BE2C (cell line): ENCODE measurements at places on chromosomes 2 and 18.
A peak's percentile ranks its signal among the peaks of the same experiment; 100 is the strongest.

DNA sequence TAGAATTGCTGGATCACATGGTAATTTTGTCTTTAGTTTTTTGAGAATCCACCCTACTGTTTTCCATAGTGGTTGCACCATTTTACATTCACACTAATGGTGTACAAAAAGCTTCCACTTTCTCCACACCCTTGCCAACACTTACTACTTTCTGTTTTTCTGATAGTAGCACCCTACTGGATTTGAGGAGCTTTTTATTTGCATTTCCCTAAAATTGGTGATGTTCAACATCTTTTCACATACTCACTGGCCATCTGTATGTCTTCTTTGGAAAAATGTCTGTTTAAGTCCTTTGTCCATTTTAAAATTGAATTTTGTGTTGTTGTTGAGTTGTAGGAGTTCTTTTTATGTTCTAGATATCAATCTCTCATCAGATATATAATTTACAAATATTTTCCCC lies 3.5 kb downstream of the POLR1A start:
- DNase-seq = no peak

- no peak for DNase-seq
Observed at GRCh38 chr2:48332286-48332685, 197.7 kb upstream of the STON1 start.

GRCh38 chr2:217414429-217414828 lies 554.6 kb upstream of the TNP1 start:
- no peak for DNase-seq

DNA sequence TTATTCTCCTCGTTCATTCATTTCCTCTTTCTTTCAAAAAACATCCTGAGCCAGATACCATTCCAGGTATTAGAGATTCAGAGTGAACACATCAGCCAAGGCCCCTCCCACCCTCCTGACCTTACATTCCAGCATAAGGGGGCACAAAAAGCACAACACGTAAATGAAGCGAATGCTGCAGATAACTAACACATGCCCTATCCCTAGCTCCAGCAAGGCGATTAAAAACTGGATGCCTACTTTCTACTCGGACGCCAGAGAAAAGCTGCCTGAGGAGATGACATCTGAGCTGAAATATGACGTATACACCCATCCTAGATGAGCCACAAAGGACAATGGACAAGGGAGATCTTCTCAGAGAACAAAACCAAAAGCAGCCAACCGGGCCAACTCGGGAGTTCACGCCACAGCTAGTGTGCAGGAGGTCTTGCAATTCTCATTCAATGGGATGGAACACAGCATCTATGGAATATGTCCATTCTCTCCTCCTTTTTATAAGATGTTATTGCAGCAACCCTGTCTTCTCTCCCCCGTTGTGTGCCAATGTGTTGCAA lies 33.5 kb downstream of the FEZ2 start:
- DNase-seq = no peak

DNA sequence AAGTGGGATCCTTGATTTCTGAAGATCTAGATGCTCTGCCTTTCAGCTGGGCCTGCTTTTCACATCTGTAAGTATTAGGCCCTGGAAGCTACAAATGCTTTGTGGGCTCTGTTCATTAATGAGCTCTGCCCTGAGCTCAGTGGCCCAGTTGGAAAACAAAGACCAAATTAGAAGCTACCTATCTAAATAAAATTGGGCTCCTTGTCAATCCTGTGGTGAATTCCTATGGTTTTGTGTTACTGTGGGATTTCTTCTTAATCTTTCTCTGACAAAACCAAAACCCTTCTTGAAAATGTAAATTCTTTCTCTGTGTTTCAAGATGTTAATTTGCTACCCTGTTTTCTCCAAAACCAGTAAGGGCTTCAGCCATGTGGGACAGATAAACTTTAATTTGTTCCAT lies 219.0 kb upstream of the HS6ST1 start:
- DNase-seq = no peak

DNA sequence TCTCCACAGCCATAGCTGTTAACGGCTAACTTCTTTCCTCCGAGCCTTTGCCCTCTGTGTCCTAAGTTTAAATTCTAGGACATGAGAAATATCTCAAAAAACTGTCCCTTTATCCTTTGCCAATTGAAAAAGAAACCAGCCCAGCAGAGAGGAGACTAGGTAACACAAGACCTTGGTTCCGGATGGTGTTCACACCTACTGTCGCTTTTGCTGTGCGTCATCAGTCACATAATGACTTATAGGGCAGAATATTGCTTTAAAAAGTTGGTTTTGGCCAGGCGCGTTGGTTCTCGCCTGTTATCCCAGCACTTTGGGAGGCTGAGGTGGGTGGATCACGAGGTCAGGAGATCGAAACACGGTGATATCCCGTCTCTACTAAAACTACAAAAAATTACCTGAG lies 66.2 kb downstream of the SP3 start:
- DNase-seq = no peak

- DNase-seq = peak; percentile 27
Observed at GRCh38 chr2:152407204-152407721, 72.3 kb downstream of the FMNL2 start.

DNA sequence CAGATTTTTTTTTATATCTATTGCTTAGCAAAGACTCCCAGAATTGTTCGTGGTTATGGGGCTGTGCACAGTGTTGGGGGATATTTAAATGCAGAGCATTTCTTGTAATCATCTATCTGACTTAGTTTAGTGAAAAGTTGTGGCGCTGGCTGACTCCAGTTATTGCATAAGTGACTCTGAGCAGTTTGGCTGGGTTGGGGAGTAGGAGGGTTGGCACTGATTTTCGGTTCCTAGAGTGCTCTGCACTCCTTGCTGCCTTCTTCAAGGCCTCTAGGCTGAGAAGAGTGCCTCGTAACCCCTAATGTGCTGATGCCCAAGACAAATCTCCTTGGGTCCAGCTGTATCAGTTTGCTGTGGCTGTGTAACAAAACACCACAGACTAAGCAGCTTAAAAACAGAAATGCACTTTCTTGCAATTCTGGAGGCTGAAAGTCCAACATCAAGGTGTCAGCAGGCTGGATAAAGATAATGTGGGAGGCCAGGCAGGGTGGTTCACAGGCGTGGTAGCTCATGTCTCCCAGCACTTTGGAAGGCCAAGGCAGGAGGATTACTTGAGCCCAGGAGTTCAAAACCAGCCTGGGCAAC lies 6.5 kb upstream of the IMPA2 start:
- DNase-seq = no peak

DNA sequence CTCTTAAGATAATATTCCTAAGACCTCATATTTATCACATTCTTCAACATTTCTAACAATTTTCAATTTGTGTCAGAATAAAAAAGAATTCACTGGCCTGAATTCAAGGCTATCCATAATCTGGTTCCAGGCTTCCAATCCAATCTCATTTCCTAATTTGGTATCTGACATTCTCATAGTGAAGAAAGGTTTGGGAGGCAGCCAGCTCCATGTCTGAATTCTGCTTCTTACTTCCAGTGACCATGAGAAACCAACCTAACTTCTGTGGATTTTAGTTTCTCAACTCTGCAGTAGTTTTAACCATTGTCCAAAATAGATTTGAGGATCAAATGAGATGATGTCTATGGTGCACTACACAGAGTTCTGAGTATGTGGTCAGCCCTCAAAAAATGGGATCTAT lies 439.1 kb upstream of the GCFC2 start:
- no peak for DNase-seq

- no peak for DNase-seq
Observed at GRCh38 chr18:45303026-45303425, 312.2 kb upstream of the SLC14A2 start.

- no peak for DNase-seq
Observed at GRCh38 chr18:45312555-45313126, 302.6 kb upstream of the SLC14A2 start.

- no peak for DNase-seq
Observed at GRCh38 chr18:23694637-23695430, 5.6 kb downstream of the LAMA3 start.

DNA sequence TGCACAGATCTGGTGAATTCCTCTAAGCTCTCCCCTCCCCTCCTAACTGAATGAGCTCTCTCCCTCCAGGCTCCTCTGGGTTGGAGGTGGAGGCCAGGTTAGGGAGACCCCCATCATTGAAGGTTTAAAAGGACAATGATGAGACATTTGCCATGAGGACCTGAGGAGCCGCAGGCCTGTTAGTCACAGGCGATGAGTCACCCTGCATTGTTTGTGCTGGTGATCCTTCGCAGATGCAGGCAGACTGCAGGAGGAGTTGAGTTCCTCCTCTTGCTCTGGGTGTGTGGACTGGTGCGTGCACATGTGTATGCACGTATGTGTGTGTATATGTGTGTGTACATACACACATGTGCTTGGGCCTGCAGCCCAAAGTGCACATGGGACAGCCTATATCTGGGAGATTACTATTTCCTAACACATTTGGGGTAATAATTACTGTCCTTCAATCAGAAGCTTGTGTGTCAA lies 42.0 kb downstream of the MCFD2 start:
- DNase-seq = peak; percentile 85

- peak; percentile 21 for DNase-seq
Observed at GRCh38 chr2:64017811-64018700, 1.2 kb downstream of the VPS54 start.

DNA sequence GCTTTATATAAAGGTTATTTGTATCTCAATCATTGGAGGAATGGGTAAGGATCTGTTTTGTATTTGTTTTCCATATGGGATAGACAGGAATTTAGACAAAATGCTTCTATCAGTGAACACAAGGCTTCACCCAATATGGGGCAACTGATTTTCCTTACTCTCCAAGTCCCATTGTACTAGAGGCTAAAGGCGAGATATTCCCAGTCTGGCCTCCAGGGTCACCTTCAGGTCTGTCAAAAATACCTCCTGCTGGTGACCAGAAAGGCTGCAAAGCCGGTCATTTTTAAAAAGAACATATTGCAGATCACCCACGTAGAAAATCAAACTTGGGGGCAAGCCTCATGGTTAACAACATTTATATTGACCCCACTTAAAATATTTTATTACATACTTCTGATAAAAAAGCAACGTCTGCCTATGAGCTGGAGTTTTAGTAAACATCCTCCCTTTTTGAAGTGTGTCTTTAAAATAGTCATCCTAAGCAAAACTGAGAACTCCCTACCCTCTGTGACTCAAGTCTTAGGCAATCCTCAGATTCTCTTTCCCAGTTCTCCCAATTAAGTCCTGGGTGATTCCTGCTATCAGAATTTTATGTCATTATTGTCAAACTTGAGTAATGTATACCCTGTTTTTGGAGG lies 276.6 kb downstream of the MREG start:
- DNase-seq = peak; percentile 19

GRCh38 chr18:51342815-51343214 lies 145.3 kb upstream of the MEX3C start:
- no peak for DNase-seq

- no peak for DNase-seq
Observed at GRCh38 chr2:158502974-158503373, 46.2 kb downstream of the PKP4 start.

GRCh38 chr2:208990716-208991115 lies 433.1 kb upstream of the MAP2 start:
- DNase-seq = no peak

DNA sequence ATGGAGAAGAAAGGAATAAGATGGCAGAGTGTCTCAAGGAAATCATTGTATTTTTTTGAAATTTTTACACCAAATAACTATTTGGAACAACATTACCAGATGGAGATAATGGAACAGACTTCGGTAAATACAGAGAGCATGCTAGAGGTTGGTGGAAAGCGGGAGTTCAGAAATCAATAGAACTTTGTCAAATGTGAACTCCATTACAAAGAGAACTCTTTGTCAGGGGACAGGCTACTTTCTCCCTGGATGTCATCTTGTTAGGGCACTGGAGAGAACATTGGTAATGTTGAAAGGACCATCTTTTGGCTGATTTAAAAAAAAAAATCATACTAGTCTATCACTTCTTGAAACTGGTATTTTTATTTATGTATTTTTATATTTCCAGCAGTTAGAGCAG lies 30.8 kb downstream of the DCC start:
- DNase-seq = no peak

- DNase-seq = no peak
Observed at GRCh38 chr2:23427350-23427749, 42.4 kb downstream of the KLHL29 start.

DNA sequence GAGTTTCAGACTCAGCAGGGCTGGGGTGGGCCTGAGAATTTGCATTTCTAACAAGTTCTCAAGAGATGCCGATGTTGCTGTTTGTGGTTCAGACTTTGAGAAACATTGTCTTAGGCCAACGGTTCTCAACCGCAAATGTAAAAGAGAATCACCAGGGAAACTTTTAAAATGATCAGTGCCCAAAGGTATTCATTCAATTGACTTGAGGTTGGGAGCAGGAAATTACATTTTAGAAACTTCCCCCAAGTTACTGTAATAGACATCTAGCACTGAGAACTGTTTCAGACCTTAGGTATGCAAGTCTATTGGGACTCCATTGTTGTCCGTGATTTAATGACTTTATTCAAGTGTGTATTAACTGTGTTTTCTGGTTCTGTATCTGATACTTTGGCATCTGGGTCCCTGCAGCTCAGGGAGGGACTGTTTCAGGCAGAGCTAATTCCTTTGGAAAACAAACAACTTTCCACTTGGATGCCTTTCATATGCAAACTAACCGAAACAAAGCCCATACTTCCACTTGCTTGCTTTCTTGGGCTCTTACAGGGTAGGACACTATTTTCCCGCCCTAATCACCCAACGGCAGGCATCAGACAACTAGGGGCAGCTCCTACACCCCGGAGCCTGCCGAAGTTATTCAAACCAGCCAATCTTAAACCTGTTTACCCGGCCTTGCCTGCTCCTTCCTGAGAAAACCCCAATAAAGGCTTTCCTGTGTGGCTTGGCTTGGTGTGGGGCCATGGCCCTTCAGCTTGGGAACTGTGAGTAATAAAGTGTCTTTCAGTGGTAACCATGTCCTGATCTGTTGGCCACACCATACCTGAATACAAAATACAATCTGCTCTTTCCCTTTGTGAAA lies 97.6 kb downstream of the POLE4 start:
- DNase-seq = no peak

DNA sequence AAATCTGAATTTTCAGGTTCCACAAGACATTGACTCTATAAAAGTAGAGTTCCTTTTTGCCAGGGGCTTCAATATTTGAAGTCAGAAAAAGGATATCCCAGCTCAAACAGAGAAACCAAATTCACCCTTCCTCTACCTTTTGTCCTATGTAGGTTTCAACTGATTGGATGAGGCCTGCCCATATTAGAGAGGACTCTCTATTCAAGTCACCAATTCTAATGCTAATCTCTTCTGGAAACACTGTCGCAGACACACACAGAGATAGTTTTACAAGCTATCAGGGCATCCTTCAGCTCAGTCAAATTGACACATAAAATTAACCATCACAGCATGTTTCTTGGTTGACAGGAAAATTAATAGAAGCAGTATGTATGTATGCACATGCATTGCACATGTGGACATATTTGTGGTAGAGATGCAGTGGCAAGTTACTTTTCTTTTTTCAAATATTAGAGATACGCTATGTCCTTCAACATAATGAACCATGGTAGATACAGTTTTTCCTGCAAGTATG lies 207.1 kb downstream of the RAD51AP2 start:
- no peak for DNase-seq

DNA sequence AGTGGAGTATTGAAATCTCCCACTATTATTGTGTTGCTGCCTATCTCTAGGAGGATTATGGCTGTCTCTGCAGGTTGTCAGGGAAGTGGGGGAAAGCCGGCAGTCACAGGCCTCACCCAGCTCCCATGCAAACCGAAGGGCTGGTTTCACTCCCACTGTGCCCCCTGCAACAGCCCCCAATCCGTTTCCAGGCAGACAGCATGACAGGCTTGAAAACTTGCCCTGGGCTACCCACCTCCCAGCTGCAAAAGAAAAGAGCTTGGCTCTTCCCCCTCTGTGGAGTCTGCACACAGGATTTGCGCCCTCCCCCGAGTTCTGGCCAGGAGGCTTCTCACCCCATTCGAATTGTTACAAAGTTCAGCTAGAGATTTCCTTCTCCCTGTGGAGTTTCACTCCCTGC lies 87.4 kb upstream of the MSTN start:
- no peak for DNase-seq
